AG20443 (cell line): ENCODE measurements at places on chromosomes 13 and 19.

- peak; percentile 16 for DNase-seq
These were observed 88.4 kb upstream of the ZNF492 start for GRCh38 chr19:22545751-22546150.

DNA sequence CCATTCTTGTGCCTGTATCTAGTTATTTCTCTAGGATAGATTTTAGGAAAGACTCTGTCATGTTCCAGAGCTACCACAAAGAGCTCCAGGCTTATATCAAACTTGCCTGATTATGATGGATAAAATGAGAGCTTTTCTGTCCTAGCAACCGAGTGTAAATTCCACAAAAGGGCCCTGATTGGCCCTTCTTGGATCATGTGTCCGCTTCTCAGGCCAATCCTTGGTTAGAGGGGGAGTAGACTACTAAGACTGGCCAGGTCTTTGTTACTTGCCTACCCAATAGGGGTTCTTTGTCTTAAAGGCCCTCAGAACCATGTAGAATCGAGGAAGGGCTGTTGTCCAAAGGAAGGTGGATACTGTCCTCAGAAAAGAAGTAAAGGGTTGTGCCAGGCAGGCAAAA is 2.4 kb downstream of the DHX34 start:
- peak; percentile 41 for DNase-seq

DNA sequence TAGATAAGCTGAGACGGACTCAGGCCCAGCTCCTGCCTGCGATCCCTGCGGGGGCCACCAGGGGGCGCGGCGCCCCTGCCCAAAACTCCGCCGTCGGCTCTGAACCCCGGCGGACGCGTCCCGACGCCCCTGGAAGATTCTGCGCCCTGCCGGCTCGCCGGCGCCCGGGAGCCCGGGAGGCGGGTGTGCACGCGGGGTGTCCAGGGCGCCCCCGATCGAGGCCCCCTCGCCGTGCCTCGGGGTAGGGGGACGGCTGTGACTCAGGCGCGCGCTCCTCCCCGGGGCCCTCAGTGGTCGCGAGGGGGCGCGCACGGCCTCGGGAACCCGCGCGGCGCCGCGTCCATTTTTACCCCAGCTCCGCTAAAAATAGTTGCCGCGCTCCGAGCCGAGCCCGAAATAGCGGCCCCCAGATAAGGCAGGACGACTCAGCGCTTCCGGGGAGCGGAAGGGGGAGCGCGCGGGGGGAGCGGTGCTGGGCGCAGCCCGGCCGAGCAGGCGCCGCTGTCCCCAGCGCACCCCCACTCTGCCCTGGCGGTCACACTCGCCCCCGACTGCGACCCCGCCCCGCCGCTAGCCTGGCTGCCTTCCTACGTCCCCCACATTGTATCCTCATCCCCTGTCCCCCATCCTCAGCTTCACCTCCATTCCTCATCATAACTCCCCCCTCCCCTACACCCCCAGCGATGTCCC is 16.0 kb upstream of the ERCC1 start:
- DNase-seq: peak; percentile 75

- no peak for DNase-seq
These were observed 13.6 kb downstream of the PRKCSH start for GRCh38 chr19:11448923-11449554.

- DNase-seq: no peak
These were observed 101.2 kb downstream of the DIAPH3 start for GRCh38 chr13:60062502-60062901.

- DNase-seq: peak; percentile 74
These were observed 1.2 kb downstream of the LRCH1 start for GRCh38 chr13:46553886-46554858.

- no peak for DNase-seq
These were observed 28.7 kb downstream of the ZSWIM4 start for GRCh38 chr19:13823901-13824300.

- DNase-seq: no peak
These were observed 12.0 kb upstream of the MATK start for GRCh38 chr19:3798137-3798536.

GRCh38 chr13:90605664-90606063 is 741.8 kb upstream of the MIR17HG start:
- DNase-seq: no peak

DNA sequence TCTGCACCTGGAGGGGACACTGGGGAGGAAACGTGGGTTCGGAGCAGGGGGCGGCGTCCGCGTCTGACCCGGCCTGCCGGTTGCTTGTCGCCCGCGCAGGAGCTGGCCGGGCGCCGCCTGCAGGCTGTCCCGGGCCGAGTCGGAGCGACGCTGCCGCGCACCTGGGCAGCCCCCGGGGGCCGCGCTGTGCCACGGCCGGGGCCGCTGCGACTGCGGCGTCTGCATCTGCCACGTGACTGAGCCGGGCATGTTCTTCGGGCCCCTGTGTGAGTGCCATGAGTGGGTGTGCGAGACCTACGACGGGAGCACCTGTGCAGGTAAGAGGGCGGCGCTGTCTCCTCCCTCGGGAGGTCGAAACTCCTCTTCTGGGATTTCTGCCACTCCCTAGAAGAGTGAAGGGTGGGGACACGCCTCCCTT is 1.3 kb downstream of the ITGBL1 start:
- DNase-seq: peak; percentile 43

- DNase-seq: no peak
These were observed 4.7 kb downstream of the TINCR start for GRCh38 chr19:5563008-5563431.

- peak; percentile 50 for DNase-seq
These were observed 8.8 kb upstream of the GNG7 start for GRCh38 chr19:2711172-2711874.

DNA sequence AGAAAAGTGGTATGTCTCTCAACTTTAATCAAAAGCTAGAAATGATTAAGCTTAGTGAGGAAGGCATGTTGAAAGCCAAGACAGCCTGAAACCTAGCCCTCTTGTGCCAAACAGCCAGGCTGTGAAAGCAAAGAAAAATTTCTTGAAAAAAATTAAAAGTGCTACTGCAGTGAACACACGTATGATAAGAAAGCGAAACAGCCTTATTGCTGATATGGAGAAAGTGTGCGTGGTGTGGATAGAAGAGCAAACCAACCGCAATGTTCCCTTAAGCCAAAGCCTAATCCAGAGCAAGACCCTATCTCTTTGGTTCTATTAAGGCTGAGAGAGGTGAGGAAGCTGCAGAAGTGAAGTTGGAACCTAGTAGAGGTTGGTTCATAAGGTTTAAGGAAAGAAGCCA is 96.4 kb downstream of the ZDHHC20 start:
- no peak for DNase-seq

DNA sequence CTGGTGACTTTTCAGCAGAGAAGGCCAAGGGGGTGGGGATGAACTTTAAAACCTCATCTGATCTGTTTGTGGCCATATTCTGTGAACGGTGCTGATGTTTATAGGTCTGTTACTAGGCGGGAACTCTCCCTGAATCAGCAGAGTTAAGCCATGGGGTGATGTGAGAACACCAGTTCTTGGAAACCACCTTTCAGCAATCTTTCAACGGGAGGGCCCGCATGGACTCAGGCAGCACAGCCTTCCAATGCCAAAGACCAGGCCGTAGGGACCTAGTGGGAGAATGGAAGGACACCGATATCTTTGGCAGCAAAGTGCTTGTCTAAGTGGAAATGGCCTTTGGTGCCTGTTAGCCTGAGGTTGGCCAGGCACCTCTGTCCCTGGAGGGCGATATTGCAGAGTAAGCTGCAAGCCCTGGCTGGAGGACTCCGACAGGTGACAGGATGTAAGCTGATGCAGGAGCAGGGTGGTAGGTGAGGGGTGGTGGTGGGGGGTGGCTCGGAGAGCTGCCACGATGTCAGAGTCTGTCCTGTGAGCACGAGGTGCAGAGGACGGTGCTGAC is 57.0 kb downstream of the ERCC5 start:
- no peak for DNase-seq

DNA sequence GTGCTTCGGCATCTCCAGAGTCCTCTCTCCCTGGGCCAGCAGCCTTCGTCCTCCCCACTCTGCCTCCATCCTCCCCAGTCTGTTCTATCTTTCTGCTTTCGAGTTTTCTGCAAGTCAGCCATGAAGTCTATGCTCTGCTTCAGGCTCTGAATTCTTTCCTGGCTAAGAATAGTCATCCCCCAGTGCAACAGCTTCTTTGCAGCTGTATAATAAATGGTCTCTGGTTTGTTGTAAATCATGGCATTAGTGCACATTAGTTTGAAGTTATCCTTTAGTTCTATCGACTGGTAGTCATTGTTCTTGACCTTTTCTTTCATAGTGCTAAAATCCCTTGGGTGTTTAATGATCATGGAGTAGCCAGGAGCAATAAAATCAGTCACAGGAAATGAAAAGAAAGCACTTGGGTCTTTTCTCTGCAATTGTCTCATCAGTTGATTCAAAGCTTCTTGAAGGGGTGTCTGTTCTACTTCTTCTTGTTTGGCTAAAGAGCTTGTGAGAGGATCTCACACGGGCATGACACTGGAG is 46.2 kb upstream of the SOX21 start:
- no peak for DNase-seq

GRCh38 chr19:55256562-55257460 is 2.0 kb downstream of the PPP6R1 start:
- DNase-seq: no peak

DNA sequence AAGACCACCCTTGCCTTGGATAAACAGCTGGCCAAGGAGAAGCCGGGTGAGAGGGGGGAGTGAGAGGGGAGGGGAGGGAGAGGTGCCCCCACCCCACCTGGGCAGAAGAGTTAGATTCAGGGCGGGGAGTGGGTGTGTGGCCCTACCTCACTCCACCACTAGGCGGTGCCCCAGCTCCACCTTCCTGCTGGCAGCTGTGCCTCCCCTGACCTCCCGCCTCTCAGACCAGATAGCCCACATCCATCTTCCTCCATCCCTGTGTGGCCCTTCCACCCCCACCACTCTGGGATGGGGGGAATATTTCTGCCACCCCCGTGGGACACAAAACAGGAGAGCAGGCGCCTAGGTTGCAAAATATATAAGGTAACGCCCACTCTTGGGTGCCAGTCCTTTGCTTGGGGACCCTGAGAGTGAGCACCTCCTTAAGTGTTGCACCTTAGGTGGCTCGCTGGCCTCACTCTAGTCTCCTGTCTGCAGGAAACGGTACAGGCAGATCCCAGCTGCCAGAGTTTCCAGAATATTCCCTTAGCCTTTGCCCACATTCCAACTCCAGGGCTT is 13.8 kb upstream of the EHD2 start:
- DNase-seq: peak; percentile 76
